Heart left ventricle (tissue), 16 donors: ENCODE measurements at places on chromosomes 2 and 18. TPM values are rescaled to one million over a fixed set of nuclear protein-coding genes. Genes with fewer than 3 reads are reported as not detected.
A peak's percentile ranks its signal among the peaks of the same experiment; 100 is the strongest.

- H3K36me3 ChIP-seq: no peaks in the 10 kb centered on the region
- H3K27me3 ChIP-seq: no peaks in the 10 kb centered on the region
- no peak for DNase-seq
- no peak overlapping the region for H3K27ac ChIP-seq
- no peaks in the 10 kb centered on the region for H3K4me1 ChIP-seq
- H3K4me3 ChIP-seq: no peak overlapping the region
These were observed 137.9 kb downstream of the MGAT5 start for GRCh38 chr2:134391751-134392160.

GRCh38 chr2:161708350-161708975, 84.2 kb downstream of the SLC4A10 start:
- no peak overlapping the region for H3K27ac ChIP-seq
- H3K27me3 ChIP-seq: no peaks in the 10 kb centered on the region
- H3K4me3 ChIP-seq: no peak overlapping the region

DNA sequence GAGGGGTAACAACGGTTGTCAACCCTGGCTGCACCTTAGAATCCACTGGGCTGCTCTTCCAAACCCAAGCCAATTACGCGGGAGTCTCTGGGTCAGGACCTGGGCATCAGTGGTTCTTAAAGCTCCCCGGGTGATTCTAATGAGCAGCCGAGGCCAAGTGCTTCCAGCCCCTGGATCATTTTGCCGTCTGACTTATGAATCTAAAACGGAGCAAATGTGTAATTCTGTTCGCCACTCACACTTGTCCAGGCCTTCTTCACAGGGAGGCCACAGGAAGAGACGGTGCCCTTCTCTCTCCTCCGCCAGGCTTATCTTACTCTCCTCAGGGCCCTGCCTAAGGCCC, 78.5 kb downstream of the MCFD2 start:
- no peak for DNase-seq
- no peak overlapping the region for H3K27ac ChIP-seq
- no peaks in the 10 kb centered on the region for H3K27me3 ChIP-seq
- no peak overlapping the region for H3K4me3 ChIP-seq
- no peaks in the 10 kb centered on the region for H3K4me1 ChIP-seq

Gene GALNT5
- 0.11 TPM for total RNA-seq

DNA sequence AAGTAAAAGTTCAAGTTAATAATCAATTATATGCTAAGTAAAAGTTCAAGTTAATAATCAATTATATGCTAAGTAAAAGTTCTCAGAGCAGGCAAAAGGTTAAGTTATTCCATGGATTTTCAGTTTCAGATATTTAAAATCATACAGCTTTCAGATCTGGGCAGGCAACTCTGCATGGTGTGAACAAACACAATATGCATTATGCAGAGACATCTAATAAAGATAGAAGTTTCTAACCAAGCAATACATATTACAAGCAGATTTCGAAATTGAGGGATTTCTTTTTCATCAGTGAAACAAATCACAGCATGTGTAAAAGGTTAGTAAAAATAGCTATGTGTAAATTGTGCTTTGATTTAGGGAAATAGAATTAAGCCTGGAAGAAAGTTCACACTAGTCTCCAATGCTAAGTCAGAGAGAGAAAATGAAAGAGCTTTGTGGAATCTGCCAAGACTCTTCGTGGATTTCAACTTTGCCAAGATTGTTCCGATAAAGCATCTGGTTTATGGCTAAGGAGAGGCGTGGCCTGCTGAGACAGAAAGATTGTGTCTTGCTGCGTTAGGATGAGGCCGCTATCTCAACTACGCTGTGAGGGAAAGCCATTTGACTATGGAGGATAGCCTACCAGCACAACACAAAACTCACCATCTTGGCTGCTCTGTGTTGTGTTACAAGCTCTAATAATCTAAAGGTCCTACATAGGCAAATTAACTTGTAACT, 60.1 kb upstream of the SLC16A14 start:
- no peak overlapping the region for H3K4me3 ChIP-seq
- DNase-seq: no peak
- no peaks in the 10 kb centered on the region for H3K27me3 ChIP-seq
- peaks cover 15% of the 10 kb centered on the region for H3K4me1 ChIP-seq

Gene SPOPL
- total RNA-seq: 13.8 TPM

DNA sequence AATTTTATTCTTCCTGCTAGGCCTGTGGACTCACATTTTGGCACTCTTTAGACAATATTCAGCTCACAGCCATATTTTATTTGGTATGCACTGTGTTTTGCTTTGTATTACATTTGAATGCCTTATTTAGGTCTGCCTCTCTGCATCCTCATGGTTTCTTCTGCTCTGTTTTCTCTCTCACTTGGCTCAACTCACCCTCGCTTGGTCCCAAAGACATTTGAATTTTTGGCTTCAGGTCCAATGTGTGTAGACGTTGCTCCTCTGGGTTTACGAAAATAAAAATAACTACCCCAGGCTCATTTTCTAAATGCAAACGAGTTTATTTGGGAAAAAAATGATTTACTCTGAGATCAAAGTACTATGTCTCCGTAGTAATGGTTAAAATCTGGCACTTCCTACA, 91.1 kb upstream of the REG3A start:
- H3K4me1 ChIP-seq: no peaks in the 10 kb centered on the region
- H3K27ac ChIP-seq: no peak overlapping the region
- no peaks in the 10 kb centered on the region for H3K27me3 ChIP-seq
- H3K4me3 ChIP-seq: no peak overlapping the region

Gene ADD2
- total RNA-seq: 0.49 TPM

DNA sequence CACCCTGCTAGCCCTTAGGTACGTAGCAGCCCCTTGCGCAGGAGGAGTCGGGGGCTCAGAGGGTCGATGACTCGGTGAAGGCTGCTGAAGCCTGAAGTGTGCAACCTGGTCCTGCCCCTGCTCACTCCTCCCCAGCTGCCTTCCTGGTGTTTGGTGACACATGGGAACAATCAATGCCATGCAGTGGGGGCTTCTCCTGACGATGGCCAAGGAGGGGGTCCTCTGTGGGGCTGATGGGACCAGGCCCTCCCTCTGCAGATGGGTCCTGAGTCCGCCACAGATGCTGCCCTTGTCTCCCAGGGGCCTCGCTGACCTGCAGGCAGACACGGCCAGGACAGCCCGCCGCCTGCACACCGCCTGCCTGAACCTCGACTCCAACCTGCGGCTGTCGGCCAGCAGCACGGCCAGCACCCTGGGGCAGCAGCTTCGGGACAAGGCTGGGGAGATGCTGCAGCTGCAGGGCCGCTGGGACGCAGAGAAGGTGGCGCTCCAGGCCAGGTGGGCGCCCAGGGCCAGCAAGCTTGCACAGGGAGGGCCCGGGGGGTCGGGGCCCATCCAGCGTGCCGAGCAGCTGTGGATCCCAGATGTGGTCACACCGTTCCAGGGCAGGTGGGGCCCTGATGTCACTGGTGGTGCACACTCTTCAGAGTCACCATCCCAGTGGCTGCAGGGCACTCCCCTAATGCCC, 24.6 kb downstream of the CROCC2 start:
- no peaks in the 10 kb centered on the region for H3K36me3 ChIP-seq
- no peaks in the 10 kb centered on the region for H3K4me1 ChIP-seq
- peaks cover 4% of the 10 kb centered on the region for H3K27me3 ChIP-seq
- peak; percentile 3 for DNase-seq
- H3K4me3 ChIP-seq: no peak overlapping the region

DNA sequence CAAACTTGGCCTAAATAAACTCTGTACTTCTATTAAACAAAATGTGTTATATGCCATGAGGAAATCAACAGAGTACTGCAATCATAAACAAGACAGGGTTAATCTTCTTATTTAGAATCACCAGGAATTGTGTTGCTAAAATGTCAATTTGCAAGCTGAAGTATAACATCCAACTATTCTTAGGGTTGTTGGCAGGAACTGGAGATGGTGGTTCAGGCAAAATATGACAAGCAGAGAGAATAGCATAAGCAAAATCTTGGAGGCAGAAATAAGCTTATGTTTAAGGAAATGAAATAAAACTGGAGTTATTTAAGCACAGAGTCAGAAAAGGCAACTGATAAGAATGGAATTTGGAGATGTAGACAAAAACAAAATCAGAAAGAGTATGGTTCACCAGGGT, 463.8 kb upstream of the SLC8A1 start:
- H3K27me3 ChIP-seq: no peaks in the 10 kb centered on the region
- no peak for DNase-seq
- H3K4me1 ChIP-seq: peaks cover 7% of the 10 kb centered on the region
- H3K36me3 ChIP-seq: no peaks in the 10 kb centered on the region
- H3K4me3 ChIP-seq: no peak overlapping the region
- no peak overlapping the region for H3K27ac ChIP-seq

DNA sequence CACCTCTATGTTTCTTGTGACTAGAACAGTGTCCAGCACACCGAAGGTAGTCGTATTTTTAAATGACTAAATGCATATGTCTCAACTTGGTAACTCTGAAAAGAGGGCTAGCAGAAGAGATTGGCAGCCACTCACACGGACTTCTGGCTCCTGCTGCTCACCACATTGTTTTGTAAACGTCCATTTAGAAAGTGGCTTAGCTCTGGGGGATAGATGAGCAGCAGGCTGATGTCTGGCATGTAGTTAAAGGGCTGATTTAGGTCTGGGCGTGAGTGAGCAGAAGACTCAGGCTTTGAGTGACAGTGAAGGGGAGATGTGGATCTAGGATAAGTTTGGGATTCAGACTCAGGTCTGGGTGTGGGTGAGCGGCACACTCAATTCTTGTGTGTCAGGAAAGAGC, 372.9 kb upstream of the HS6ST1 start:
- no peak for DNase-seq
- H3K27ac ChIP-seq: no peak overlapping the region
- H3K4me1 ChIP-seq: peaks cover 7% of the 10 kb centered on the region
- no peaks in the 10 kb centered on the region for H3K36me3 ChIP-seq
- peaks cover 7% of the 10 kb centered on the region for H3K27me3 ChIP-seq

Gene LCT
- total RNA-seq: not detected

Gene PRKAG3
- not detected for total RNA-seq

Gene FOXD4L1
- not detected for total RNA-seq

- H3K27me3 ChIP-seq: no peaks in the 10 kb centered on the region
- H3K4me1 ChIP-seq: no peaks in the 10 kb centered on the region
- H3K4me3 ChIP-seq: no peak overlapping the region
- peaks cover 8% of the 10 kb centered on the region for H3K36me3 ChIP-seq
- DNase-seq: peak; percentile 6
These were observed 4.4 kb upstream of the GPR35 start for GRCh38 chr2:240620859-240621258.

Gene LOXHD1
- total RNA-seq: 0.54 TPM

Gene DTNB
- total RNA-seq: 5.6 TPM

DNA sequence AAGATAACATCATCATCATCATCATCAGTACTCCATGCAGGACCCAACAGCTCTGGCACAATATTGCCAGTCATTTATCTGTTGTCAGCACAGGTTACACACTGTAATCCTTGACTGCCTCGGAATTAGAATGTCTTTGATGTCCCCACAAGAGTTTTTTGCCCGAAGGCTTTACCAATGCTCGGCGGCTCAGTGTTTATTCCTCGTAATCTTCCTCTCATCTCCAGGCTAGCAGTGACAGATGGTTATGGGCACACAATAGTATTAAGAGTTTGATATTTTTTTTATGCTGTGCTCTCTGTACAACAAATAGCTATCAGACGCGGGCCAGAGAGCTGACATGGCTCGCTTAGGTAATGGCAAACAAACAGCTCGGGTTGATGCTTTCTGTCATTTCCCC, 515.2 kb downstream of the ZEB2 start:
- H3K36me3 ChIP-seq: no peaks in the 10 kb centered on the region
- no peaks in the 10 kb centered on the region for H3K4me1 ChIP-seq
- H3K27me3 ChIP-seq: no peaks in the 10 kb centered on the region
- no peak for DNase-seq

DNA sequence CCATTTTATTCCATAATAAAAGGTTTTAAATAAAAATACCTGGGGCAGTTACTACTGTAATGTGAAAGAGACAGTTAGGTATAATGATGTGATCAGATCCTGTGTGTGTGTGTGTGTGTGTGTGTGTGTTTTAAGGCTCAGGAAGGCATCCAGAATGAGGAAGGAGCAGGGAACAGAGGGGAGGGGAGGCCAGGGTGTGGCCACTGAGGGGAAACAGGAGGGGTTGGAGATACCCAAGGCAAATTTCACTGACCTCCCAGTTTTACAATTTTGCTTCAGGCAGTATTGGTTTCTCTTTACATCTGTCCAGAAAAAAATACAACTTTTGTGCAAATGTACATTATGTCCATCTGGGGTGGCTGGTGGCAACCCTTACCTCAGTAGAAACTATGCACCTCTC, 163.5 kb upstream of the FBXO11 start:
- no peaks in the 10 kb centered on the region for H3K36me3 ChIP-seq
- no peaks in the 10 kb centered on the region for H3K4me1 ChIP-seq

- H3K36me3 ChIP-seq: no peaks in the 10 kb centered on the region
- no peak for DNase-seq
- H3K4me1 ChIP-seq: no peaks in the 10 kb centered on the region
- H3K27ac ChIP-seq: no peak overlapping the region
- no peaks in the 10 kb centered on the region for H3K27me3 ChIP-seq
These were observed 774.7 kb downstream of the METTL4 start for GRCh38 chr18:1796636-1797035.

Gene CYTIP
- 1.3 TPM for total RNA-seq

GRCh38 chr2:159459279-159459678, 157.1 kb downstream of the BAZ2B start:
- H3K4me3 ChIP-seq: no peak overlapping the region
- peaks cover 5% of the 10 kb centered on the region for H3K4me1 ChIP-seq
- no peak for DNase-seq

GRCh38 chr2:177885828-177886466, 186.6 kb downstream of the PDE11A start:
- H3K4me3 ChIP-seq: no peak overlapping the region
- no peak for DNase-seq
- H3K4me1 ChIP-seq: peaks cover 3% of the 10 kb centered on the region
- H3K36me3 ChIP-seq: no peaks in the 10 kb centered on the region

DNA sequence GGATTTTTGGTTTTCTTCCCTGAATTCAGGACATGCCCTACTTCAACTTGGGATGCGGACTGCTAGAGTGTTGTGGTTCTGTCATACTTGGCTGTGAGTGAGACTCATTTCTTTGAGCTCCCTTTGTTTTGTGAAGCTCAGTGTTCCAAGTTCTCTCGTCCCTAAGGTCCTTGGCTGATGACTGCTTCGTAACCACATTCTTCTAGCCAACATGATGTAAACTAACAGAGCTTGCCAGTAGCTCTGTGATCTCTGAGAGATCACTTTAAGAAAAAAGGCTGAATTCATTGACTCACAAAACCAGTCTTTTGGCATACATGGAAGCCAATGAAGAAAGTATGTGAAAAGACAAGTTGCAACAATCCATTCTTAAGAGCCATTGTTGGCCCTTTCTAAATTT, 96.9 kb upstream of the MSTN start:
- no peaks in the 10 kb centered on the region for H3K27me3 ChIP-seq
- H3K27ac ChIP-seq: peak overlapping the region; percentile 31
- H3K4me3 ChIP-seq: no peak overlapping the region
- H3K4me1 ChIP-seq: no peaks in the 10 kb centered on the region
- H3K36me3 ChIP-seq: no peaks in the 10 kb centered on the region
- peak; percentile 28 for DNase-seq
